COR-L47 (cell line): ENCODE measurements at places on chromosomes 3 and 15.

DNA sequence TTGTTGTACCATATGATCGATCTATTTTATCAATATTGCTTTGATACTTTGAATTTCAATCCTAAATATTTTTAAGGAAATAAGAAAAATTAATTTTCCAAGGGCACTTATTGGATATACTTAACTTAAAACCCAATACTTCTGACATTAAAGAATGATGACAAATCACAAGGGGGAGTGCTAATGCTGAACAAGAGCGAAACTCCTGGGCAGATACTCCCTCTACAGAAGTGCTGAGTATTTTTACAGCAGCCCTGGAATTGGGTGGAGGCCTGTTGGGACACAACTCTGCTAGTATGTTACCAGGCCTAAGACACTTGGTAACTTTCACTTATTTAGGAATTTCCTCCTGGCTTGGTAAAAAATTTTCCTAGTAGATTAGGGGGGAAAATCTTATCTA is 46.2 kb downstream of the DENND6A start:
- no peak for DNase-seq

DNA sequence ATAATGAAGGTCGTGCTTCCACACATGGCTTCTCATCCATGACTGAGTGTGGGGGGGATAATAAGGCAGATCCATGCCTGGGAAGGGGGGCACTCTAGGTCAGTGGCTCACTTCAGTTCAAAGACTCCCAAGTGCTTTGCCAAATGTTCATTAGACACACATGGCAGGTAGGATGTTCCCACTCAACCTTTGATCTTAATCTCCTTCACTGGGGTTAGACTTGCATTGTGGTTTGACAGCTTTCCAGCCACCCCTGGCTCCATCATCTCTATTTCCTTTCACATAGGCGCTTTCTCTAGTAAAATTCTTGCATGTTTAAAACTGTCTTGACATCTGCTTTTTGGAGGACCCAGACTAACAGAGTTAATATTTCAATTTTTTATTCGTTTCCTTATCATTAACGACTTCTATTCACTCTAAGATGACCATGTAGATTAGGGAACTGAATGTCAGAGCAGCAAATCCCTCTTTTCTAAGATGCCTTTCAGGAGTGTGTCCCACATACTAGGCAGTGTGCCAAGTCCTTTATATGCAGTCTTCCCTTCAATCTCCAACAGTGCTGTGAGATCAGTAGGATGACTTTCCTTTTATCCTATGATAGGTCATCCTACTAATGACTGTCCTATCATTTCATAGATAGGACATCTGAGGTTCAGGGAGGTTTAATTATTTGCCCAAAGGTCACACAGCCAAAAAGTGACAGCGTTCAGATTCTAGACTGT is 57.9 kb downstream of the BTD start:
- DNase-seq: no peak

DNA sequence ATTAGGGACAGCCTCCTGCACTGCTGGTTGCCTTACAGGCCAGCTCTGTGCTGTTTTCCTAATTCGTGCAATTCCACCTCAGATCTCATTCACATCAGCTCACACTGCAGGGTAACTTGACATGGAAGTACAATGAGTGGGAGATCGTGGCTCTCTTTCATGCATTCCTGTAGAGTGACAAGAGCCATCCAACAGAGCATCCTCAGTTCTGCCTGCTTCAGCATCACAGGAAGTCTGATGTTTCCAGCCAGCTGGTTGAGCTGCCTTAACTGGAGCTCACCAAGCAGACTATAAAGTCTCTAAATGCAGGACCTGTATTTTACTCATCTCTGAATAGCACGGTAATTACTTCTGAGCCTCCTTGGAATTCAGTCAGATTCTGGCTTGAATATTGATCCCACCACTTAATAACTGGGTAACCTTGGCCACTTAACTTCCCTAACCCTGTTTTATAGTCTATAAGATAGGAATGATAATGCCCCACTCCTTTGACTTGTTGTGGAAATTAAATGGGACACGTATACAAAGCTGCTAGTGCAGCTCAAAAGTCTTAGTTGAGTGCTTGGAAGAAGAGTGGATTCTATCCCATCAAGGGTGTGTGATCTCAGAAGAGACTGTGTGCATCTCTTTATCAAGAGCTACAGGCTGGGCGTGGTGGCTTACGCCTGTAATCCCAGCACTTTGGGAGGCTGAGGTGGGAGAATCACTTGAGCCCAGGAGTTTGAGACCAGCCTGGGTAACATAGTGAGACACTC is 1.4 kb upstream of the DIS3L start:
- DNase-seq: no peak

- no peak for DNase-seq
These were observed 507.5 kb upstream of the TGFBR2 start for GRCh38 chr3:30098653-30099455.

DNA sequence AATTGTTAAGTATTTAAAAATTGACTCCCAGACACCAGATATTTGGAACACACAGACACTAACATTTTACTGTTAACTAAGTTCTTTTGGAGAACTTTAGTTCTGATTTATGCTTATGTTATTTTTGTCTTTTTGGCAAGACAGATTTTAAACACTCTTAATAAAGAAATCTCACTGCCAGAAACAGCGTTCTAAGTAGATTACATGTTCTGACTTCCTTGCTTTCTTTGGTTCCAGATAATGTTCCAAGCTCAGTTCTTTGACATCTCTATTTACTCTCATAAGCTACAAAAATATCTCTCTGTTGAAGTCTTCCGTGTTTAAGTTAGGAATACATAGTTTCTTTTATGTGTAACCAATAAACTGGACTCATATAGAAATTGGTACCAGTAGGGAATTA is 1699.6 kb downstream of the OTOL1 start:
- no peak for DNase-seq

- DNase-seq: no peak
These were observed 42.8 kb upstream of the FBXL22 start for GRCh38 chr15:63554337-63554927.

DNA sequence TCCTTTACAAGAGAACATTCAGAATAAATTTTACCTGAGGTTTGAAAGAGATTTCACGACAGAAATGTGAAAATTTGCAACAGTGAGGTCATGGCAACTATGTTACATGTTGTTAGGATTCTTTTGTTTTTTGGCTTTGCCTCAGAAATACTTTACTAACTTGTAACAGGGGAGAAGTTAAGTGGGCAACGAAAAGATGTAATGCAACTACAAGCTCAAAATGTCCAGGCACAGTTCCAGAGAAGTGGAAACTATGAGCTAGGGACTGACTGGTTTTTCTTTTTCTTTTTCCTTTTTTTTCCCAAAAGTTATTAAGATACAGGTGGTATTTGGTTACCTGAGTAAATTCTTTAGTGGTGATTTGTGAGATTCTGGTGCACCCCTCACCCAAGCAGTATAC is 111.5 kb upstream of the PPP2R3A start:
- DNase-seq: no peak

GRCh38 chr15:52228921-52229320 is 37.7 kb upstream of the GNB5 start:
- no peak for DNase-seq

DNA sequence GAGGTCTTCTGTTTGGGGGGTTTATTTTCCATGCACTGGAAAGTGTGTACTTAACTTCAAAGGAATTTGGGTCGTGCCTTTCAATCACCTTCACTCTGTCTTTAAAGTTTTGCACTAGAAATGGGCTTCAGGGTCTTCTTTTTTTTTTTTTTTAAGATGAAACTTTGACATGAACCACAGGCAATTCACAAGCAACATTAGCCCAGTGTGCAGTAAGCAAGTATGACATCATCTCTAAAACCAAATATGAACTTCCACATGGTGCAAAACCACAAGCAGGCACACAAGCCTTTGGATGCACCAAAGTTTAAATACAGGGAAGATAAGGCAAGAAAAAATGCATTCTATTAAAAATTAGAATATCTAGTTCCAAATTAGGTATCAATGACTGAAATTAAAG is 381.9 kb downstream of the ERC2 start:
- DNase-seq: no peak

DNA sequence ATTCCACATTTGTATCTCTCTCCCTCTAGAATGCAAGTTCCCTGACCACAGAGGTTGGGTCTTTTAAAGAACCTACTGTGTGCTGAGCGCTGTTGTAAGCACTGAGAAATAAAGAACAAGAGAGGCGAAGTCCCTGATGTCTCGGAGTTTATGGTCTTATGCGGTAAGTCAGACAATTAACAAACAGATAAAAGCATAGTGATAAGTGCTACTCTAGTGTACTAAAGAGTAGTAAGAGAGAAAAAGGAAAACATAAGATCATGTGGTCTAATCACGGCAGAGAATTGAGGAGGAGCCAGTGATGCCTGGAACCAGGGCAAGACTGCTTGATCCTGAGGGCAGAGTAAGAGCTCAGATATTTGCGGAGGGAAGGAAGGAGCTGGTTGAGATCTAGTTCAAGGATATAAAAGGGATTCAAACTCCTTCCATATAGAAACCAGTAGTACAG is 29.8 kb upstream of the TSC22D2 start:
- DNase-seq: no peak

DNA sequence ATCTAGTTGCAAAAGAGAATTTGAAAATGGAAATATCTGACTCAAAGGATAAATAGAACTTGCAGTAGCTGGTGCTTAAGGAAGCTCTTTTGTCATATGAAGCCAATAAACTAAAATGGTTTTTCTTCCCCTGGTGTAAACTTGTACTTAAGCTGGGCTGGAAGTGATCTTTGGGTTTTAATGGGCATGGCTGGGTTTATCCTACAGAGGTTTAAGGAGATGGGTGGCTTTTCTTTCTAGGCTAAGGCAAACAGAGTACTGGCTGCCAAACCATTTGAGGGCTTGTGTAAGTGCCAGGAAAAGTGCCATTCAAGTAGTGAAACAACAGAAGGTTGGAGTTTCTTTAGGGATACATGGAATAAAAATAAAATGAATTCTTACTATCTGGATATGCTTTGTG is 12.1 kb upstream of the UTS2B start:
- no peak for DNase-seq

DNA sequence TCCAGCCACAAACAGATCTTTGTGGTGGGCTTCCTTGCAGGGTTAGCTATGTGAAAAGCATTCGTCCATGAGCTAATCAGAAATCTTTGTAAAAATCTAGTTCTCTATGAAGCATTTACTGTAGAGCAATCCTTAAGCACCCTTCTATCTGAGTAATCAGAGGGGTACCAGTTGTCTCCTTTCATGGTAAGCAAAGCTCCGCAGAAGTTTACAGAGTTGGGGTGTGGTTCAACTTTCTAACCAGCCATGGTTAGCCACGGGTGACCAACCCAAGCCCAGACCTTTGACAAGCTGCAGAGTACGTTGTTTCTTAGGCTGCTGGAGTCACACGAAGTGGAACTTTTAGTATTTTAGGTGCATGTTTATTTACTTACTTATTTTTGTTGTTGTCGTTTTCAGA is 77.4 kb downstream of the FLNB start:
- DNase-seq: no peak

DNA sequence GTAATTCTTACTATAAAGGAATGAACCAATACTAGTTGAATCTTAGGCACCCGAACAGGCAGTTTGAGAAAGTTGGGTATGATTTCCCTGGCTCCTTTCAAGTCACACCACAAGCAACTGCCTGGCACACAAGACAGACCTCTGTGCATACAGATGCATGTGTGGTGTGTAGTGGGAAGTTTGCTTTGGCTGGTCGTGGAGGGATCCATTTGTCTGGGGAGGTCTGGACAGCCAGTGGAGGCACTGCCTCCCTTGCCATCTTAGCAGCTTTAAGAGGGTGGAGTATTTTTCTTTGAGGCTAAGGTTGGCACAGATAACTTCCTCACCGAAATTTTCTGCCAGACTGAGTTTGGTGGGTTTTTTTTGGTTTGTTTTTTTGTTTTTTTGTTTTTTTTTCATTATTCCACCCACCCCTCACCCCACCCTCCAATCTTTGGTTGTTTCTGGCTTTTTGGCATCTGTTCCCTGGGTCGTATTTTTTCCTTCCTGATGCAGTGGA is 97.1 kb downstream of the TMEM212 start:
- DNase-seq: no peak

DNA sequence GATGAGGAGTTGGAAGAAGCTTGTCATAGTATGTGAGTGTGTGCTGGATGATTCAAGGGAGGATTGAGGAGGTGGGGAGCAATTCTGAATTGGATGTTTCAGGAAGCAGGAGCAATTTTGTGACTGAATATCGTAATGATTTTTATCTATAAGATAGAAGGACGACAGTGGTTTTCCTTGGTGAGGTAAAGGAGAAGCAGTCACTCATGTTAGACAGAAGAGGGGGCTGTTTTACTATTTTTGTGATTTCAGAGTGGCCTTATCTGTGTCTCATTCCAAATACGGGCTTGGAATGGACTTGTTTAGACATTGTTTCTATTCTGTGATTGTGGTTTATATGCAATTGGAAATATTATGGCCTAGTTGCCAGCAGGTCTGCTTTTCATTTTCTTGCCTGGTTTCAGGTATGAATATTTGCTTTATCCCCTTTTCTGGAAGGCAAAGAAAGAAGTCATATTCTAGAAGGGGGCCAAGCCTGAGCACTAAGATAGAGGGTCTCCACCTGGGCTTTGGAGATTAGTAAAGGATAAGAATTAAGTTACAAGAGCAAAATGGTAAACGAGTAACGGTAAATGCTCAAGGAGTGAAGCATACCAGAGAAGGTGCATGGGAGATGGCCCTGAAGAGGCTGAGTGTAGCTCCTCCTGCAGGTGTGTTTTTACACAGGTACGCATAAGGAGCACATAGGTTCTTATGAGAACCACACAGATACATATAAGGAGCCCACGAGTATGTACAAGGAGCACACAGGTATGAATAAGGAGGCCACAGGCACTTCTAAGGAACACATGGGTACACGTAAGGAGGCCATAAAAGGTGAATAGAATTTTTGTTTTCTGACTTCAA is 124.6 kb upstream of the KCNAB1 start:
- peak; percentile 57 for DNase-seq

DNA sequence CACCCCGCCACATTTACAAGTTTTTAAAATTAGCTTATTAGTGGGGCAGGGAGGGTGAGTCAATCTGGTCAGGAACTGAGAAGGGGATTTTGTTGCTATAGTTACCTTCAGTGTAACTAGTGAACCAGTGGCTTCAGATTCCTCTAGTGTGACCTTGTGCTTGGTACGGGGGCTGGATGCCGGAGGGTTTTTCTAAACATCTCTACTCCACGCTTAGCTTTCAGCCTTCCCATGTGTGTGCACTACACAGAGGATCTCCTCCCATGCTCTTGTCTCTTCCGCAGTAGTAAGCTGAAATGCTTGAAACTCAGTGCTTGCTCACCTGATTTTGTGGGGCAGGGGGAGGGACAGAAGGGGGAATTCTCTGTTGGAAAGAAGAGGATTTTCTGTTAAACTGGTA is 67.9 kb upstream of the AKAP13 start:
- no peak for DNase-seq

DNA sequence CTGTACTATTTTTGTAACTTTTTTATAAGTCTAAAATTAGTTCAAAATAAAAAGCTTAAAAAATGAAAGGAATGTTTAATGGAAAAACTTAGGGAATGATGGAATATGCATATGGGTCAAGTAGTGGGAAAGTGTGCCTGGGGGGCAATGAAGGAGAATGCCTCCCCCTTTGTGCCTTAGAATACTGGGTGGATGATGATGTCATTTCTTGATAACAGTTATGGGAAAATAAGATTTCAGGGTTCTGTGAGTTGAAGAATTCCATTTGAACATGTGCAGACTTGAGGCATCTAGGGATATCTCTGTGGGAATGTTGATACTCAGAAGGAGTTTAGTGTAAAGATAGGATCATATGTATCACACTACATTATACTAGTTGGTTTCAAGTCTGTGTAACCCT is 13.8 kb downstream of the WDR93 start:
- no peak for DNase-seq
